Epithelial cell of proximal tubule (primary cell): ENCODE measurements at places on chromosomes 3 and 15. TPM values are rescaled to one million over a fixed set of nuclear protein-coding genes. Genes with fewer than 3 reads are reported as not detected.

DNA sequence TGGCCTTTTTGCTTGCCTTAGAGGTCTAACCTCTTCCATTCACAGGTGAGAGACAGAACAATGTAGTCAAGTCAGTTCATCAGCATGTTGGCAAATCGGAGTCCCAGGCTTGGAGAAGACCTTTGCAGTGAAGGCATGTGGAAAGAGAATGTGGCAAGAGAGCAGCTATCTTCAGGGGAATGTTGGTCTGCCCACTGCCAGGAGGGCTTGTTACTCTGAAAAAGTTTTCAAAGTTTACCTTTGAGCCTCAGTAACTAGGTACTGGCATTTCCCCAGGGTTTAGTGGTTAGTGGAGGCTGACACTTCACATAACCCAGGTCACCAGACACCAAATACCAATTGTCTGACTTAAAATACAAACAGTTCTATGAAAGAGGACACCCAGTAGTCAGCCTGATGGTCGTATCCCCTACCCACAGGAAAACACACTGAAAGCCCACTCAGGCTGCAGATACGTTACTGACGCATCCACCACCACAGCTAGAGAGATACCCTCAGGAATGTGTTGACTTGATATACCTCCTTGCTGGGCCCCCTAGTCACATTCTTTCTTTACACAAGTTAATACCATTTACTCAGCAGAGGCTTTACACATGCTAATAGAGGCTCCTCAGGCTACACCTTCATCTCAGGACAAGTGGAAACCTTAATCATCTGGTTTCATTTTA, 9.7 kb upstream of the ARID3B start:
- DNase-seq: peak; percentile 87

GRCh38 chr15:74614744-74615507, 710 bp upstream of the CLK3 start:
- no peak for DNase-seq

- no peak for DNase-seq
These were observed 93.0 kb upstream of the IGSF10 start for GRCh38 chr3:151553888-151554287.

The CFAP91 gene
- 2.1 and 2.2 TPM in 2 replicates for total RNA-seq

DNA sequence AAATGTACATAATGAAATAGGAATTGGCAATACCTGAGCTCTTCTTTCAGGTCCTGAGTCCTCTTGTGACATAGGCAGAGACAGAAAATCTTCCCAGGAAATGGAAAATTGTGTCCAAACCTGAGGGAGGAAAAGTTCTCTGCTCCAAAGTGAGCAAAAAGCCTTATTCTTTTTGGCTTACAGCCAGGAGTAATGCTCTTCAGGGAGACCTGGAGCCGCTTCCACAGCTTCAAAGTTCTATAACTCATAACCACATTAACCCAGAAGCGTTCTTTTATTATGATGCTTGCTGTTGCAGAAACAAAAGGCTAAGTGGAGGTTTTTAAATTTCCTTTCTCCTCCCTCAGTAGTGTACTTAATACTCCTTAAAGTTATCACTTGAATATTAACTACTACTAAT, 633 bp downstream of the IGSF10 start:
- no peak for DNase-seq

DNA sequence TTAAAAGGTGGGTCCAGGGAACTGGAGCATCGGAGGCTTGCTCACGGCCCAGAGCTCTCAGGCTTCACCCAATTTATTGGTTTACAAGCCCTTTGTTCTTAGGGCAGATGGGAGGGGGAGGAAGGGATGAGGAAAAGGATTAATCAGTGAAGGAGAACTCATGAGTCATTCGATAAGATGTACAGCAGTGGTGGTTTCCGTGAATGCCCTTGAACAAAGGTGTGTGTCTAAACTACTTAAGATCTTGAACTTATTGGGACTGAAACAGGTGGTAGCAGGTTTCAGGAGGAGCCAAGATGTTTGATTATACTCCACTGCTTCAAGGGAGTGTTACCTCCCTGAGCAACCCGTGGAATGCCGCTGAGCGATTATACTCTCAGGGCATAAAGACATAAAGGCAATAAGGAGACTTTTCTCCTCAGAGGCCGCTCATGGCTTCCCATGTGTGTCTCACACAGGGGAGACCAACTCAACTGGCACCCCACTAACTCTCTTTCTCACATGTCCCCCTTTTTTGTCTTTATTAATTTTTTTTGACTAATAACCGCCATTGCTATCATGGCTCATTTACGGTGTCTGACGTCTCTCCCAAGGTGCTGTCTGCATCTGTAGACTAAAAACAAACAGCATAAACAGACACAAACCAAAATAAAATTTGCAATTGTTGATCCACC, 17.3 kb upstream of the SLC28A2 start:
- no peak for DNase-seq

DNA sequence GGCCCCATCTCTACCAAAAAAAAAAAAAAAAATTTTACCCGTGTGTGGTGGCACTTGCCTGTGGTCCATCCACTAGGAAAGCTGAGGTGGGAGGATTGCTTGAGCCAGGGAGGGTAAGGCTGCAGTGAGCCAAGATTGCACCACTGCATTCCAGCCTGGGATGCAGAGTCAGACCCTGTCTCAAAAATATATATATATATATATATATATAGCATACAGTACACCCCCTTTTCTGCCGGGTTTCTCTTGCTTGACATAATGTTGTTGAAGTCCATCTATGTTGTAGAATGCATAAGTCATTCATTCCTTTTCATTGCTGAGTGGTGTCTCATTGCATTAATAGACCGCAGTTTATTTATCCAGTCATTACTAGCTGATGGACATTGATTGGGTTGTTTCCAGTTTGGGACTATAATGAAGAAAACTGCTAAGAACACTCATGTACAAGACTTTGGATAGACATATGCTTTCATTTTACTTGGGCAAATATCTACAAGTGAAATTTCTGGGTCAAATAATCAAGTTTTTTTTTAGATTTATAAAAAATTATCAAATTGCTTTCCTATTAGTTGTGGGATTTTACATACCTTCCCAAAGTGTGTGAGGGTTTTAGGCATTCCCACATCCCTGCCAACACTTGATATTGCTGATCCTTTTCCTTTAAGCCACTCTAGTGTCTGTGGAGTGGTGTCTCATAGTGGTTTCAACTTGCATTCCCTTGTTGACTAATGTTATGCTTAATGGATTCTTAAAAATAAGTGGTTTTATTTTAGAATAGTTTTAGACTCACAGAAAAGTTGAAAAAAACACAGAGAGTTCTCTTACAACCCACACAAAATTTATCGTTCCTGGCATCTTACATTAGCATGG, 2.1 kb upstream of the PRR20G start:
- DNase-seq: no peak

DNA sequence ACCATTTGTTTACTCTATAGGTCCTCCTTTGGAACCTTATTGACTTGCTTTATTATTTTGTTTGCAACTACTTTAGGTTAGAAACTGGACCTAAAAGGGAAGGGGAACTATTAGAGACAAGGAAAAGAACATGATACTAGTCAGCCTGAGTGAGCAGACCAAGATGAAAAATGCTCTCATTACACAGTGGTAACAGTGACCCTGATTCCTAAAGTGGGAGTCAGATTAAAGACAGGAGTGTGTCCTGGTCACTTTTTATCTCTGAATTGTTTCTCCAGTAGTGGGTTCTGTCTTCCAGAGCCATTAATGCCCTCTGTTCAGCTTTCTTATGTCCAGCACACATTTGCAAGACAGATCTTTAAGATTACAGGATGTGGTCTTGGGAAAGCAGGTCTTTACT, 124.1 kb downstream of the TMEM108 start:
- DNase-seq: no peak

The SKOR1 gene
- not detected in 2 replicates for total RNA-seq

GRCh38 chr3:37025561-37026335, 32.4 kb downstream of the MLH1 start:
- no peak for DNase-seq

DNA sequence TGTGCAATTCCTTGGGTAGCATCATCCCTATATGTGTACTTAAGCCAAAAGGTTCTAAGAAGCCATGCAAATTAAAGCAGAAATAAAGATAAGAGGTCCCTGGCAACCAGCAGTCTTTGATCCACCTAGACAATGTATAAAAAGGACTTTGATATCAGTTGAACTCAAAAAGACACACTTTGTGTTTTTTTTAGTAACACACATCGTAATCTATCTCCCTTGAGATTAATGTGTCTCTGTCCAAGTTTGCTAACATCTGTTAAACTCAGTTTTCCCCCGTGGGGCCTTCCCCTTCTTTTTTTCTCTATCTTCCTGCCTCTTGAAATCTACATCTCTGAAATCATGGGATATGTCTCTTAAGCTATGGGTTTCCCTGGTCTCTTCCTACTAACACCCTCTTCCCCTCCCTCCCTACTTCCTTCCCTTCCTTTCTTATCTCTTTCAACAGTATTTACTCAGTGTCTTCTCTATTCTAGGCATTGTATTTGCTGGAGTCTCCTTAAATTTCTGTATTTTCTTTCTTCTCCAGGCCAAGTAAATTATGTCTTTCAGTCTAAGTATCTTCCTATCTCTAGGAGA, 27.7 kb downstream of the ALDH1A2 start:
- DNase-seq: no peak

The ROPN1 gene
- not detected in 2 replicates for total RNA-seq

- peak; percentile 57 for DNase-seq
These were observed 17.6 kb downstream of the ARIH1 start for GRCh38 chr15:72491768-72492167.

DNA sequence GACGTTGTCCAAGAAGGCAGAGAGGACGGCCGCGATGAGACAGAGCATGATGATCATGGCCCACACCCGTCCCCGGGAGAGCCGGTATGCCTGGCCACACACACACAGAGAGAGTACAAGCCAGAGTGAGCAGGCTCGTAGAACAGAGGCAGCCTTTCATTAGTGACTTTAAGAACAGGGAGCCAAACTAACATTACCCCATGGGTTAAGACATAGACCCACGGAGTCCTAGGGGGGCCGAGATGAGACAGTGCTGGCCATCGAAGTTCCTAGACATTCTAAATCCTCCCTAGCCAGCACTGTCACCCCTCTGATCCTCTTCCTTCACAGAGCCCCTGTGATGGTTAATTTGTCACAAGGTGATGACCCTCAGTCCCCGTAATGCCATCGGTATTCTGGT, 114.0 kb downstream of the OCA2 start:
- no peak for DNase-seq

GRCh38 chr15:99017322-99017701, 9.7 kb upstream of the PGPEP1L start:
- no peak for DNase-seq

GRCh38 chr15:75121491-75121890, 80.2 kb upstream of the C15orf39 start:
- DNase-seq: no peak

The IL12A gene
- 2.9 and 8.1 TPM in 2 replicates for total RNA-seq

The DUOXA2 gene
- not detected in 2 replicates for total RNA-seq

The AQR gene
- 17.3 and 22.1 TPM in 2 replicates for total RNA-seq

GRCh38 chr3:24135280-24135679, 190.2 kb downstream of the NR1D2 start:
- DNase-seq: no peak

GRCh38 chr3:176041185-176041584, 1156.1 kb downstream of the TBL1XR1 start:
- no peak for DNase-seq

The ITIH1 gene
- not detected in 2 replicates for total RNA-seq

The SPINK8 gene
- total RNA-seq: not detected in 2 replicates

- no peak for DNase-seq
These were observed 88.6 kb upstream of the RASGRF1 start for GRCh38 chr15:79179108-79179561.

GRCh38 chr15:69367236-69367635, 46.9 kb upstream of the KIF23 start:
- DNase-seq: no peak

The IQCF2 gene
- not detected in 2 replicates for total RNA-seq

The SCG5 gene
- 4.9 and 18.4 TPM in 2 replicates for total RNA-seq

GRCh38 chr3:130378677-130379191, 33.3 kb downstream of the COL6A5 start:
- DNase-seq: peak; percentile 55

The AMIGO3 gene
- 0.07 and 0.86 TPM in 2 replicates for total RNA-seq
